ENCODE measurements at places on chromosomes 1 and 21.

- no peak for DNase-seq
Observed at GRCh38 chr1:185701650-185702049, 32.5 kb upstream of the HMCN1 start.

DNA sequence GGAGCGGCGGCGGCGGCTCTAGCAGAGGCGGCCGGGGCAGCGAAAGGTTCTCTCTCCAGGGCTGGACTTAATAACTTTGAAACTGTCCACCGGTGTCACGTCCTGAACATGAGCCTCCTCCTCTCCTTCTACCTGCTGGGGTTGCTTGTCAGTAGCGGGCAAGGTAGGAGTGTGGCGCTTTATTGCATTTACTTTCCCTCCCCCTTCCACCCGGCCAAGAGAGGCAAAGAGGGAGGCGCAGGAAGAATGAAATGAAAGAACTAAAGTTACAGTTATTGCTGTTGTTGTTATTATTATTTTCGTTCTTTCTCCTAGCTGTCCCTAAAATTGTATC is 214 bp downstream of the NCAM2 start:
- DNase-seq, result no peak

GRCh38 chr1:67332653-67333529 is 25.2 kb downstream of the IL12RB2 start:
- no peak for DNase-seq

DNA sequence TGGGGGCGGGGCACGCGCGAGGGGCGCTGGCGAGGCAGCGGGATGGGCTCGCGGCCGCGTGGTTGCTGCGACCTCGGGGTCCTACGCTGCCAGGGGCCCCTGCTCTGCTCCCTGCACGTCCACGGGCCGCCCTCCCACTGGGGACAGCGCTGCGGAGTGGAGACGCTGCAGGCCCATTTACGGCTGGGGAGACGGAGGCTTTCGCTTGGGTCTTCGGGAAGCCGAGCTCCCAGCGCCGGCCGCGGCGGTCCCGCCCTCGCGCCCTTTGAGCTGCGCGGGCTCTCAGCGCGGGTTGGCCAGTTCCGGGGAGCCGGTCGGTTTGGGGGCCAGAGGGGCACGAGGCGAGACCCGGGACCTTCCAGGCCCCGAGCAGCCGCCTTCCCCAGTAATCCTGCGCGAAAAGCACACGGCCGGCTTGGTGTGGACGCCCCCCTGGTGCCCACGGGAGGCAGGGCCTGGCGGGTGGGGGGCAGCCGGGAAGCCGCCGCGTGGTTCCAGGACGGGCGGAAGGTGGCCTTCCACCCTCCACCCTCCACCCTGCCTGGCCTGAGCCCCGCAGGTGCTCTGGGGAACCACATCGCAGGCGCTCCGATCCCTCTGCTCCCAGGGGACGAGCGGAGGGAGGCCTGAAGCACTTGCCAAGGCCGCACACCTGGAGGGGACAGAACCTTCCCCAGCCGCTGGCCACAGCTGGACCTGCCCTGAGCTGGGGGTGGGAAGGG is 570 bp upstream of the PEX10 start:
- no peak for DNase-seq

GRCh38 chr1:62722796-62723195 is 34.6 kb upstream of the DOCK7 start:
- DNase-seq, result no peak

- no peak for DNase-seq
Observed at GRCh38 chr1:193406901-193407300, 220.5 kb upstream of the B3GALT2 start.

- no peak for DNase-seq
Observed at GRCh38 chr1:205913451-205914154, 29.7 kb downstream of the SLC26A9 start.

DNA sequence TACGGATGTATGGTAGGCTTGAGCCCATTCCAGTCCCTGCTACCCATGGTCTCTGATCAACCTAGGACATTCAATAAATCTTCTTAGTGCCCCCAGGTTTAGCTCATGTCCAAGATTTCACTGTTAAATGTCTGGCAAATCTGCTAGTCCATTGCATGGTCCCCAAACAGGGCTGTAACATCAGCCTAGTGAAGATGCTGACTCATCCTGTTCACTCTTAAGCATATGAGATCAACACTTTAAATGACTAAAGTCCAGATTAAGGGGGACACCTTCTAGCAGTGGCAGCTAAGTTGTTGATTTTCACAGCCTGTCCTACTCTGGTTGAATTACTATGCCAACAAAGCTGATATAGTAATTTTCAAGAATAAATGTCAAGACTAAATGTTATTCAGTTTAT is 46.5 kb upstream of the NUF2 start:
- no peak for DNase-seq

DNA sequence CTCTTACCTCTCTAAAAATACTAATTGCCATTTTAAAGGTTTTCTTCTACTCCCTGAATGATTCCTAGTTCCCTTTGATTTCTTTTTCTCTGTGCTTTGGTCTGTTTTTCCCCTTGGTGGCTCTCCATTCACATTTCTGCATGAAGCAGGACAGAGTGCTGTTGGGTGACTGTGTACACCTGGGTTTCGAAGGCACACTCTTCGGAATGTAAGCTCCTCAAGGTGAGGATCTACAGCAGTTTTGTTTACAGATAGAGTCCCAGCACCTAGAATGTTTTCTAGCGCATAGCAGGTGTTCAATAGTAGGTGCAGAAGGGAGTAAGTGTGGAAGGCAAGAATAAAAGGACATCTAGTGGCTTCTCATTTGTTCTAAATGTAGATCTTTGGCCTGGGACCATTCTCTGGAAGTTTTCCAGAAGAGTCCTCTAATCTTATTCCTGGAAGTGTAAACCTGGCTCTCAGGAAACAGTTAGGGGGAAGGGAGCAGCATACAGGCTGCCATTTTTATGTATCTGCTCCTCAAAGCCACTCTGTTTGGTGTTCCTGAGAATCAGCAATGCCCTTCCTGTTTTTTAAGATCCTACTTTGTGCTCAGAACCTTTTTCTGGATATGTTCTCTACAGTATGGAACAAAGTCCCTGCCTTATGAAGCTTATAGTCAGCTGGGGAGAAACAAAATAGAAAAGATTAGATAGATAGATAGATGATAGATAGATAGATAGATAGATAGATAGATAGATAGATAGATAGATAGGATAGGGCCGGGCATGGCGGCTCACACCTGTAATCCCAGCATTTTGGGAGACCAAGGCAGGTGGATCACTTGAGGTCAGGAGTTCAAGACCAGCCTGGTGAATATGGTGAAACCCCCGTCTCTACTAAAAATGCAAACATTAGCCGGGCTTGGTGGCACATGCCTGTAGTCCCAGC is 22.8 kb upstream of the EFNA1 start:
- no peak for DNase-seq

DNA sequence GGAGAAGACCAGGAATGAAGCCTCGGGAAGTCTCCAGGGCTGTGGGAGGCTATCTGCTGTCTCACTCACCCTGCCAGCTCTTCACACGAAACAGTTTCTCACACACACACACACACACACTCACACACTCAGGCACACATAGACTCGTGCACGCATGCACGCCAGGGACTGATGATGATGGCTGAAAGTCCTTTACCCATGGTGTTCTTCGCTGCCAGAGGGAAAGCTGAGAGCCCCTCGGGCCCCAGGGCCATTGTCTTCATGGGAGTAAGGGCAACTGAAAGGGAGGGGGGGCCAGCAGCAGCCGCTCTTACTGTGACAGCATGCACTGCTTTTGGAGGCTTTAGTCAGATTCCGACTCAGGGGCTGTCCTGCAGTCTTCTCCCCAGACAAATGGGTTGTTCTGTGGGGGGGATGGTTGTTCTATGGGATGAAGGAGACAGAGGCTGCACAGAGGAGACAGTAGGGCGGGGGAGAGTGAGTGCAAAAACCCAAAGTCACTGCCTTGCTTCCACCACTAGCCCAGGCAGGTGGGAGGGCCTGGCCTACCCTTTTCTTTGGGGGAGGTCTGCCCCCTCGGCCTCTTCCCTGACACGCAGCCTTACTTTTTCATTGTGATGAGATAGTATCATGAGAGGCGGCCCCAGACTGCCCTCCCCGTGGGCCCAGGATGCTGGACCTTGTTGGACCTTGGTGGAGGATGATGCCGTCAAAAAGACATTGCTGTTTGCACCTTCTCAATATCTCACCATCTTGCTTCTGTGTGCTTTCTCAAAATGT is 29.0 kb downstream of the STUM start:
- no peak for DNase-seq

GRCh38 chr1:179369751-179370341 is 4.1 kb downstream of the AXDND1 start:
- DNase-seq, result no peak

- DNase-seq, result no peak
Observed at GRCh38 chr1:33468531-33468930, 3.9 kb upstream of the ZSCAN20 start.

Measured in stimulated activated CD8-positive, alpha-beta memory T cell treated with anti-CD3 and anti-CD28 coated beads, Interleukin-7, amount 100 ng/mL, for 48 hours (primary cell).